ENCODE measurements at places on chromosomes 7 and 10.

- no peak for DNase-seq
Observed at GRCh38 chr10:34530778-34531177, 284.3 kb downstream of the PARD3 start.

DNA sequence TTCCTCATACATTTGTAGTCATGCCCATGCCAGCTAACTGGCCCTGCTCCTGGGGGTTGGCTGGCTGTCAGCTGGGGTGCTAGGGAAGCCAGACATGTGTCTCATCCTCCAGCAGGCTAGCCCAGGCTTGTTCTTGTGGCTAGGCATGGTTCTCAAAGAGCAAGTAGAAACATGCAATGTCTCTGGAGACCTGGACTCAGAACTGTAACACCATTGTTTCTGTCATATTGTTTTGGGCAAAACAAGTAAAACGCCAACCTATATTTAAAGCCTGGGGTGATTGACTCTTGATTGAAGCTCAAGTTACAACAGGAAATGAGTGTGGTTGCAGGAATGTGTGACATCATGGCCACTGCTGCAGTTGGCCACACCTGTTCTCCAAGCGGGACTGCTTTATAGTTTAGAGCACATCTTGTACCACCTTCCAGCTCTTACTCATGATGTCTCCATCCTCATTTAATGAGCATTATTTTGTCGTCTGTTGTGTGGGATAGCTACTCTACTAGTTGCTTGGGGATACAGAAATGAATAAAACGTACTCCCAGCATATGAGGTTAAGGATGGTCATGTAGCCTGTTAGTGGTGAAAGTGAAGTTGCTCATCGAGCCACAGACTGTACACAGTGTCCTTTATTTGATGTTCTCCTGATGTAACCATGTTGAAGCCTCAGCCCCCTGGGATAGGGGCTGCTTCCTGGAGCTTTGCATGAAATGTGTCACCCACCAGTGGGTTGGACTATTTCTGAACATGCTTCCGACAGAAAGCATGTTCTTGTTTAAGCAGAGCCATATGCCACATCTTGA is 168.4 kb downstream of the SORCS3 start:
- no peak for DNase-seq

DNA sequence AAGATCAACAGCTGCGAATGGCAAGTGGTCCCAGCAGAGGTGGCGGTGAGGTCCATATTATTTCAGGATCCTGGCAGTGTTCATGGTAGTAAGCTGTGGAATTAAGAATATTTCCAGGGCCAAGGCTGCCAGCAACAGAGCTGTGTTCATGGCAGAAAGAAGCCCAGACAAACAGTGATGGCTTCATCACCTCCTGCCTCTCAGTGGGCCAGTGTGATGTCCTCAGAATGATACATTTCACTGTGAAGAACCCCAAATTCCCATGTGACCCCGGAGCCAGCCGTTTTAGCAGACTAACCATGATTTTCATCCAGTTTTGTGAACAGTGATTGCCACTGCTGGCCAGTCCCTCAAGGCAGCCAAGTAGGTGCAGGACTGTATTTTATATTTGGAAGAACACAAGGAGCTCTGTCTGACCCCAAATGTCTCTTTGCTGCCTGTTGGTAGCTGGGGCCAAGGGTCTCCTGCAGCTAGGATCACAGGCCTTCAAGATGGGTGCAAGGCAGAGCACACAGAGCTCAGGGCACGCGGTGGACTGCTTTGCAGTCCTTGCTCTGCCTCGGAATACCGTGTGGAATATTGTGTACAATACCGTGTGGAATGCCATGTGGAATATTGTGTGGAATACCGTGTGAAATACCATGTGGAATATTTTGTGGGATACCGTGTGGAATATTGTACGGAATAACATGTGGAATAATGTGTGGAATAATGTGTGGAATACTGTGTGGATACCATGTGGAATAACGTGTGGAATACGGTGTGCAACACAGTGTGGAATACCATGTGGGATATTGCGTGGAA is 132.3 kb upstream of the CHST15 start:
- DNase-seq, result no peak

DNA sequence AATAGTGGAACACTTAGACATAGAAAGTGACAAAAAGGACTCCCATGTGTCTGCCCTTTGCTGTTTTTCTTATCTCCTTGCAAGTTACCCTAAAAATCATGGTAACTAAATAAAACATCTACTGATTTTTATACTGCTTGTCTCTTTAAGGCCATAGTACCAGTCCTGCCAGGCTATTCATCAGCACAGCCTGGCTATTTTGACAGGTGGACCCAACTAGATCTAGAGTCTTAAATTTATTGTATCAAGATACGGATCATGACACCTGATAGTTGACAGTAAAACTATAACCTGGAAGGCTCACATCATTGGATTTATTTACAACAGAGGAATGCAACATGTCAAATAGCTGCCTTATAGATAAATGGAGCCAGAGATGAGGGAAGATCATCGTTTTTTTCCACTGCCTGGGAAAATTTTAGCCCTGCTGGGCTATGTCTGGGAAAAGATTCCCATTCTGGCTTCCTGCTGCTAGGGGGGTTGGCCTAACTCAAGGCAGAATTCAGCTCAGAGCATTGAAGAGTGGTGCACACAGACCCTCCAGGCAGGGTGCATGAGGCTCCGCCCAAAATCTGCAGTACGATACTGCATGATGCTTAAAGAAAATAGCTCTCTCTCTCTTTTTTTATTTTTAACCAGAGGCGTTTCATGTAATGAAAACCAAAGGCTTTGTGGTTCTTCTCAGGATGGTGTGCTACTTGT is 292.0 kb upstream of the FZD8 start:
- DNase-seq, result no peak

GRCh38 chr7:129122751-129123509 is 21.6 kb upstream of the TSPAN33 start:
- peak; percentile 28 for DNase-seq

- no peak for DNase-seq
Observed at GRCh38 chr7:20374399-20374798, 43.7 kb downstream of the ITGB8 start.

Data from pons (tissue), 1 donor.